ENCODE measurements at places on chromosomes 16 and 17.

GRCh38 chr16:82282662-82283061 lies 112.6 kb upstream of the MPHOSPH6 start:
- DNase-seq = no peak

DNA sequence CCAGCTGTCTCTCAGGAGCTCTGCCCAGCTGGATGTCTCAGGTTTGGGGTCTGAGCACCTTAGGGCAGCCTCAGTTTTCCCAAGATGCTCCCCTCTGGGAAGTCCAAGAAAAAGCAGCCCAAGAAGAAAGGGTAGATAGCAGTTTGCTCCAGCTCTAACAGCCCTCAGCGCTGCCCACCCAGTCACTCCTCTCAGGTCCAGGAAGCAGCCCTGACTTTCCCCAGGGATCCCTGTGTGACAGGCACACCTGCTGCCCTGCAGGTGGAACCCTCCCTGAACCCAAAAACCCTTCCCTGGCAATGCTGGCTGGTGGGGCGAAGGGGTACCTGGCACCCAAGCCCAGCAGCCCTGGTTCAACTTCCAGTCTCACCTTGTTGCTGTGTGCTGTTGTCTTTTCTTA lies 48.1 kb downstream of the BEAN1 start:
- no peak for DNase-seq

- DNase-seq = no peak
Observed at GRCh38 chr17:49290690-49291359, 60.2 kb upstream of the PHOSPHO1 start.

GRCh38 chr17:8744086-8744785 lies 400 bp downstream of the CCDC42 start:
- no peak for DNase-seq
